ENCODE measurements at places on chromosomes 4 and X. TPM values are rescaled to one million over a fixed set of nuclear protein-coding genes. Genes with fewer than 3 reads are reported as not detected.

RAB33A gene
- total RNA-seq, result 10.1 TPM

SMIM10 gene
- not detected for total RNA-seq

ACOT9 gene
- 21.2 TPM for total RNA-seq

NPY2R gene
- not detected for total RNA-seq

BRS3 gene
- not detected for total RNA-seq

GRCh38 chrX:136480383-136480782 lies 7.4 kb upstream of the BRS3 start:
- no peak overlapping the region for H3K27ac ChIP-seq
- H3K27me3 ChIP-seq, result no peaks in the 10 kb centered on the region
- H3K4me1 ChIP-seq, result no peaks in the 10 kb centered on the region
- H3K36me3 ChIP-seq, result no peaks in the 10 kb centered on the region

DNA sequence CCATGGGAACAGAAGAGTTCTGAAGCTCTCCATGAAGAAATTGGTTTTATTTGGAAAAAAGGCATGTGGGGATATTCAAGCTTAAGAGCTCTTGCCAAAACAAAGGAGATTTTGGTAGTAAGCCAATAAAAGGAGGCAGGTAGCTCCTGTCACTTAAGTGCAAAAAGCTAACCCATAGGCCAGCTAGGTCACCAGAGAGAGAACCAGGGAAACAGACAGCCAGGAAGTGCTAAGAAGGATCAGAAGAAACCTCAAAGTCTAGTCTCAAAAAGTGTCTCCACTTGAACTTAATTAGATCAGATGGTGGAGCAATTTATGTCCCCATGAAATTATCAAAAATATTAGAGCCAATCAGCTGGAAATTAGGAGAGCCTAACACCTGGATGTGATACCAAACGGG lies 49.2 kb downstream of the CD40LG start:
- H3K4me3 ChIP-seq, result no peak overlapping the region
- no peaks in the 10 kb centered on the region for H3K27me3 ChIP-seq
- H3K4me1 ChIP-seq, result peaks cover 56% of the 10 kb centered on the region
- H3K36me3 ChIP-seq, result no peaks in the 10 kb centered on the region
- DNase-seq, result no peak
- peak overlapping the region; percentile 19 for H3K27ac ChIP-seq

- no peaks in the 10 kb centered on the region for H3K36me3 ChIP-seq
- no peak overlapping the region for H3K27ac ChIP-seq
- peaks cover 8% of the 10 kb centered on the region for H3K4me1 ChIP-seq
- DNase-seq, result no peak
Measured at GRCh38 chr4:40630335-40631021, 814 bp upstream of the RBM47 start.

- DNase-seq, result no peak
- H3K36me3 ChIP-seq, result no peaks in the 10 kb centered on the region
- H3K27ac ChIP-seq, result no peak overlapping the region
- H3K4me3 ChIP-seq, result no peak overlapping the region
Measured at GRCh38 chr4:38952017-38952416, 80.2 kb downstream of the TMEM156 start.

DNA sequence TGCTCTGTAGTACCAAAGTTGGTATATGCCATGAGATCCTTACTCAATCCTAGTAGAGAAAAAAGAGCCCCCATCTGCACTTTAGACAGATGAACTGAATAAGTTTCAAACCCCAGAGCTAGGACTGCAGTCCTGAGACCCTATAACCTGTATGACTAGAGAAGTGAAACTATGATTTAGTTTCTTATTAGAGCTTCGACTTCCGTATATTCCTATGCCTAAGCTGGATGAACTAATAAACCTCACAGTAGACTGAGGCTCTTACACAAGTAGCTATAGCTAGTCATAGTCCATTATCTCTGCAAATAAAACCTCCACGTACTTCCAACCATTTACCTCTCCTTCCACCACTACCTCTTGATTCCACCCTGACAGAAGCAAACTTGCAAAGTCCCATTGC lies 6.3 kb upstream of the OTUD4 start:
- no peaks in the 10 kb centered on the region for H3K36me3 ChIP-seq
- no peaks in the 10 kb centered on the region for H3K4me1 ChIP-seq
- H3K27ac ChIP-seq, result no peak overlapping the region
- no peak for DNase-seq
- no peak overlapping the region for H3K4me3 ChIP-seq

DNA sequence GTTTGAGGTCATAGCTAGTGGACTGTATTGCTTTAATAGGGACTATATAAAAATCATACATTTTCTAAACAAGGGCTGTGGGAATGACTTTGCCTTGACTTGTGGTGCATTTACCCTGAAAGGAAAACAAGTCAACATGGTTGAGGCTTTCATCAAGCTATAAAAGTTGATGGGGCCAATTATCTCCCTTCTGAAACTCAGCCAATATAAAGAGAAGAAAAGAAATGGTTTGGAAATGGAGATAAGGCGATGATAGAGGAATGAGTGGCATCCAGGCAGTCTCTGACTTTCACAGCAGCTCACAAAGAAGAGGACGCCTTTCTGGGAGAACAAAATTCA lies 118.7 kb downstream of the SMARCA1 start:
- no peak for DNase-seq
- H3K4me1 ChIP-seq, result no peaks in the 10 kb centered on the region
- no peak overlapping the region for H3K27ac ChIP-seq
- H3K4me3 ChIP-seq, result no peak overlapping the region
- H3K27me3 ChIP-seq, result no peaks in the 10 kb centered on the region

DNA sequence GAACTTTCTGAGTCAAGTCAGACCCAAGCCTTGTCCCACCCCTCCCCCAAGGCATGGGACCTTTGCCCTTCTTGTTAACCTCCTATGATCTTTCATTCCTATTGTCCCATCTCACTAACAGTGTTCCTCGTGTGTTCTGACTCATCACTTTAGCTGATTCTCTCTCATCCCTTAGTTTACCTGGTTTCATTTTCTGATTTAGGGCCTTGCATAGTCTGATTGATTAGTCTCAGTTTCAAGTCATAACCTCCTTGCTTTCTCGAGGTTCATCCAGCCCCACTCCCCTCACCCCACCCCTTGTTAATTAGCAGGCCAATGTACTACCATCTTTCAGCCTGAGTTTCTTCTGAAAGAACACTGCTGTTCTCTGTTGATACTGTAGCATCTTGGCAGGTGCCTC lies 517.4 kb downstream of the RPA4 start:
- H3K27me3 ChIP-seq, result no peaks in the 10 kb centered on the region
- no peak overlapping the region for H3K27ac ChIP-seq
- H3K4me1 ChIP-seq, result peaks cover 12% of the 10 kb centered on the region
- no peaks in the 10 kb centered on the region for H3K36me3 ChIP-seq
- DNase-seq, result no peak
- H3K4me3 ChIP-seq, result no peak overlapping the region

DNA sequence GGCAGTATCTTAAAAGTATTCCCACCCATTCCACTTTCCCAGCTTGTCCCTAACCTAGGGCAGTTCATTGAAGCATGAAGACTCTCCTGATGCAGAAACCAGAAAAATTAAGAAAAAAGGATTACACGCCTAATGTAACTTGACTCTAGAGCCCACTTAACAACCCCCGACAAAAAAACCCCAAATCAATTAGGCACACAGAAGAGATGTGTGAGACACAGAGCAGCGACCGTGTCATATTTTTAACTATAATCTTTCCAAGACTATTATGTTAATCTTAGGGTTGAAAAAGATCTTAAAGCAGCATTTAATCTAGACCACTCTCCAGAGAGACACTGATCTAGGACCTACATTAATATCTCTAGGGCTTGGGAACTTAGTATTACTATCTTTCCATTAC lies 1.3 kb downstream of the YTHDC1 start:
- peak overlapping the region; percentile 89 for H3K4me3 ChIP-seq
- peak overlapping the region; percentile 96 for H3K27ac ChIP-seq
- peaks cover 59% of the 10 kb centered on the region for H3K4me1 ChIP-seq
- DNase-seq, result no peak
- no peaks in the 10 kb centered on the region for H3K36me3 ChIP-seq

DNA sequence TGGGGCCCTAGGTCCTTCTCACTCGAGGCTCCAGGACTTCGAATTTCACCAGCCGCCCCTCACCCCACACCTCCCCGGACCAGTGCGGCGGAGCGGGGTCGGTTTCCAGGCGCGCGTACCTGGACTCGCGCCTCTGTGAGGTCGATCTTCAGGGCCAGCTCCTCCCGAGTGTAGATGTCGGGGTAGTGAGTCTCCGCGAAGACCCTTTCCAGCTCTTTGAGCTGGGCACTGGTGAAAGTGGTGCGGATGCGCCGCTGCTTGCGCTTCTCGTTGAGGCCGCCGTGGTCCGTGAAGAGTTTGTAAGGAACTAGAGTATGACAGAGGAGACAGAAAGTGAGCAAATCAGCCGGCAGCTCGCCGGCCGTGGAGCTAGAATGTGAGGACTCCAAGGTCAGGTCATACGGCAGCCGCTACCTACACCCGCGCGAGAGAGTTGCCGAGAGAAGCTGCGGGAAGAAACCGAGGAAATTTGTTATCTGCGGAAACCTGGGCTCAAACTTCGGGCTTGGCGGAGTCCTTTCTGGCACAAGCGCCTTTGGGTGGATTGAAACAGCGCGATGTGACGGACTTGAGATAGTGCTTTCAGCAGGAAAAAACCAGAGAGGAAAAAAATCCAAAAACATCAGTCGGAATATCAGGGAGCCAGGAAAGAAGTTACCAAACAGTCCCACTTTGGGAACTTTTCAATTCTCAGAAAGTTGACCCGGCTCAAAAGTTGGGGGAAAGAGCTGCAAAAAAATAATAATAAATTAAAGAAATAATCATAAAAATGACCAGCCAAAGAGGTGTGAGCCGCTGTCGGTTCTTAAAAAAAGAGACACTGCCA lies 1.1 kb downstream of the PHOX2B start:
- H3K27me3 ChIP-seq, result peaks cover 41% of the 10 kb centered on the region
- H3K4me3 ChIP-seq, result no peak overlapping the region
- H3K4me1 ChIP-seq, result no peaks in the 10 kb centered on the region
- no peaks in the 10 kb centered on the region for H3K36me3 ChIP-seq
- no peak overlapping the region for H3K27ac ChIP-seq
- DNase-seq, result no peak

DNA sequence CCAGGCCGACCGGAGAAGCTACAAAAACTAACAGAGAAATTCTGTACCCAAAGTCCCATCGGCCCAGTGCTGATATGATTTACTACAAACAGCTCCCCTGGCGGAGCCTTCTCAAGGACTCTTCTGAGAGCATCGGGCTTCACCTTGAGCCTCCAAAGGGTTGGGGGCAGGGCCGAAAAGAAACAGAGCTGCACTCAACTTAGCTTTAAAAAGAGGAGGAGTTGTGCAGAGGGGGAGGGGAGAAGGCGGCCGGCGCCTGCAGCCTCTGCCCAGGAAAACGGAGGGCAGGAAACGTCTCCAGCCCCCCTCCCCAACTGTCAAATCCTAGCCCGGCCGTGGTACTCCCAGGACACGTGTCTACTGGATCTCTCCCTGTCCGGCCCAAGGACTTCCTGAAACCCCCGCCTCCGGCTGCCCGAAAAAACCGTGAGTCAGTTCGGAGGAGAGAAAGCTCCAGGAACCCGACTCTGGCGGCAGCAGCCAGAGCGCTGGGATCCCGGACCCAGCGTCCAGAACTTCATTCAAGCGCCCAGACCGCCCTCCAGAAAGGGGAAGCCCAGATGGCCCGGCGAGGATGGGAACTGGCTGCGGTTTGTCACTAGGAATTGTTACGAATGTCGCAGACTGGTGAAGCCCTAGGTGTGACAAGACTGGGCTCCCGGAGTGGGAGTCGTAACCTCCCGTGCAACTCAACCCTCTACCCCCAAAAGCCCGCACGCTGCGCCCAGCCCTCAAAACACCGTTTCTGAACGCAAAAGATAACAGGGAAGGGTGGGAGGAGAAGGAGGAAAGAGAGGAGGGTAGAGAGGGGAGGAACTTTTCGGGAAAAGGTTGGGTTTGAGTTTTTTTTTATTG lies 973 bp downstream of the ADAMTS3 start:
- H3K36me3 ChIP-seq, result no peaks in the 10 kb centered on the region
- no peaks in the 10 kb centered on the region for H3K4me1 ChIP-seq
- DNase-seq, result no peak
- no peak overlapping the region for H3K27ac ChIP-seq
- H3K4me3 ChIP-seq, result no peak overlapping the region

GRCh38 chrX:115345615-115346014 lies 56.1 kb downstream of the LUZP4 start:
- no peak overlapping the region for H3K4me3 ChIP-seq
- H3K36me3 ChIP-seq, result no peaks in the 10 kb centered on the region
- no peaks in the 10 kb centered on the region for H3K4me1 ChIP-seq
- DNase-seq, result no peak

- no peak overlapping the region for H3K4me3 ChIP-seq
- no peak overlapping the region for H3K27ac ChIP-seq
- H3K4me1 ChIP-seq, result no peaks in the 10 kb centered on the region
- no peaks in the 10 kb centered on the region for H3K36me3 ChIP-seq
Measured at GRCh38 chrX:16039363-16039762, 84.0 kb upstream of the GRPR start.

- H3K27me3 ChIP-seq, result no peaks in the 10 kb centered on the region
- no peak overlapping the region for H3K27ac ChIP-seq
- DNase-seq, result no peak
- H3K36me3 ChIP-seq, result no peaks in the 10 kb centered on the region
Measured at GRCh38 chrX:21715337-21715736, 42.6 kb downstream of the SMPX start.

GRCh38 chr4:147927377-147928137 lies 195.7 kb downstream of the ARHGAP10 start:
- H3K27me3 ChIP-seq, result no peaks in the 10 kb centered on the region
- H3K27ac ChIP-seq, result no peak overlapping the region
- no peak overlapping the region for H3K4me3 ChIP-seq

GRCh38 chr4:78618436-78618835 lies 66.9 kb downstream of the ANXA3 start:
- DNase-seq, result no peak
- H3K27ac ChIP-seq, result no peak overlapping the region
- H3K4me3 ChIP-seq, result no peak overlapping the region
- peaks cover 8% of the 10 kb centered on the region for H3K4me1 ChIP-seq
- H3K36me3 ChIP-seq, result no peaks in the 10 kb centered on the region
